ENCODE measurements at places on chromosomes 12 and 14. TPM values are rescaled to one million over a fixed set of nuclear protein-coding genes. Genes with fewer than 3 reads are reported as not detected.

Gene COCH
- 1.00 TPM for total RNA-seq

Gene USP44
- 3.4 TPM for total RNA-seq

Gene PTGER2
- total RNA-seq = 17.5 TPM

Gene BEST3
- 0.12 TPM for total RNA-seq

Gene MMP17
- total RNA-seq = 28.1 TPM

Gene ADCY4
- total RNA-seq = 8.1 TPM

Gene KRT78
- total RNA-seq = not detected

Gene KCNMB4
- total RNA-seq = 1.00 TPM

Gene TARBP2
- total RNA-seq = 46.6 TPM

Gene STXBP6
- 7.1 TPM for total RNA-seq

Gene CLEC4E
- total RNA-seq = not detected

Gene MYO1A
- total RNA-seq = not detected

Gene EPS8
- 156 TPM for total RNA-seq

Gene CLEC7A
- not detected for total RNA-seq

Gene KRT6B
- not detected for total RNA-seq

Gene HCAR3
- not detected for total RNA-seq

Gene ERBB3
- 0.11 TPM for total RNA-seq

Gene CFAP54
- 5.4 TPM for total RNA-seq

Gene WNT1
- not detected for total RNA-seq

Gene LMNTD1
- total RNA-seq = 1.9 TPM

Gene TMEM260
- total RNA-seq = 13.4 TPM

Gene ERP27
- total RNA-seq = not detected

Data from uterine smooth muscle cell (primary cell).